ENCODE measurements at places on chromosomes 12 and 14. TPM values are rescaled to one million over a fixed set of nuclear protein-coding genes. Genes with fewer than 3 reads are reported as not detected.

TMEM229B gene
- 1.8 TPM for total RNA-seq

NPFF gene
- total RNA-seq, result not detected

TAS2R9 gene
- total RNA-seq, result 0.26 TPM

GPHB5 gene
- total RNA-seq, result not detected

LALBA gene
- total RNA-seq, result not detected

TAS2R7 gene
- not detected for total RNA-seq

RDH12 gene
- total RNA-seq, result 1.7 TPM

All from progenitor cell of endocrine pancreas (in vitro differentiated cells).